ENCODE measurements at places on chromosomes 11 and 22.
A peak's percentile ranks its signal among the peaks of the same experiment; 100 is the strongest.

- no peak for DNase-seq
These were observed 251.1 kb downstream of the RAB38 start for GRCh38 chr11:87924125-87924524.

DNA sequence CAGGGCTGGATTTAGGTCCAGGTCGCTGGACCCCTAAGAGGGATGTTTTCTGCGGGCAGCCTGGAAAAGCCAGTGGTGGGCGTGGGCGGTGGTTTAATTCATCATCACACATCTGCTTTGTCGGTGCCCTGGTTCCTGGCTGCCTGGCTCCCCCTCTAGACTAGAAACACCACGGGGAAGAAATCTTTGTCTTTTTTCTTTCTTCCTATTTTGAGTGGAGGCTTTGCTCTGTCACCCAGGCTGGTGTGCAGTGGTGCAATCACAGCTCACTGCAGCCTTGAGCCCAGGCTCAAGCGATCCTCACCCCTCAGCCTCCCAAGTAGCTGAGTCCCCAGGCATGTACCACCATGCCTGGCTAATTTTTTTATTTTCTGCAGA is 86.6 kb upstream of the LINC01488 start:
- no peak for DNase-seq

DNA sequence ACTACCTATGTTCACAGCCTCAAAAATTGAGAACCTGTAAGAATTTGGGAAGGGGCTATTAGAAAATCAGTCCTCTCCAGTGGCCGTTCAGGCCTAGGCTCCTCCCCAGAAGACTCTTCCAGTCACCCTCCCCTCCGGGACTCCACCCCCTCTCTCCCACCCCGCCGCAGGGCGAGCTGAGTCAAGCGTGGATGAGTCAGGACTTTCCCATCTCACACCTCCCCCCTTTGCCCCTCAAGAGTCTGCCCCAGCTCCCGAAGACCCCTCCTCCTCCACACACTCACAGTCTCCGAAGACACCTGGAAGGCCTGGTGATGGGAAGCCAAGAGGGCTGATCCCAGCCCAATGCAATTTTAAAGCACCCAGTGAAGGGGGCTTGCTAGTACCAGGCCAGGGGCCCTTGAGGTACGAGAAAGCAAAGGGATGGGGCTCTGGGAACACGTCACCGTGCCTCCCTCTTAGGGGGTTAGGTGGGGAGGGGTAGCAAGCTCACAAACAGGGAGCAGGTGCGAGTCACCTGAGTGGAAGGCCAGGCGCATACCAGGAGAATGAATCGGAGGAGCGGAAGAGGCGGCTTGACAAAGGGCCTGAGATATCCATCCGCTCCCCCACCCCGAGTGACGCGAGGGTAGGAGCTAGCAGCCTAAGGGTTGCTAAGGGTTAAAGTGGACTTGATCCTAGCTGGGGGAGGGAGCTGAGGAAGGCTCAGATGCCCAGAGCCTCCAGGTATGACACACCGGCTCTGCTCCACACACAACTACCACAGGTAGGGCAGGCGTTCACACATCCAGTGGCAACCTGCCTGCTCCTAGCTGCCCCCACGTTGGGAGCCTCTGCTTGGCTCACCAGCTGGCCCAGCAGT is 13.6 kb downstream of the BCL9L start:
- DNase-seq = no peak

DNA sequence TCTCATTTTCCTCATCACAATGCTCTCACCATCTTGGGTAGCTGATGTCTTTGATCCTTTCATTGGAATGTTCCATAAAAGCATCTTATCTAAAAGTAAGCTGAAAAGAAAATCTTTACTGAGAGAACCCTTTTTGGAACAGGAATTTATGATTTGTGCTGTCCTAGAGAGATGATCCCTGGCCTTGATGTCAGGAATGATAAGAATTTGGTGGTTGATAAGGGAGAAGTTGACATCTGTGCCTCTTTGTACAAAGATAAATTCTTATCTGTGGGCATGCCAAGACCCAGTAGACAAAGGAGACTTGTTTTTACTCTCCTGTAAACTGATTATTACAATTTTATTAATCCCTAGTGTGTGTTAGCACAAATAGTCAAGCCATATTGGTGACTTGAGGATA is 36.9 kb downstream of the NAALAD2 start:
- DNase-seq = no peak

DNA sequence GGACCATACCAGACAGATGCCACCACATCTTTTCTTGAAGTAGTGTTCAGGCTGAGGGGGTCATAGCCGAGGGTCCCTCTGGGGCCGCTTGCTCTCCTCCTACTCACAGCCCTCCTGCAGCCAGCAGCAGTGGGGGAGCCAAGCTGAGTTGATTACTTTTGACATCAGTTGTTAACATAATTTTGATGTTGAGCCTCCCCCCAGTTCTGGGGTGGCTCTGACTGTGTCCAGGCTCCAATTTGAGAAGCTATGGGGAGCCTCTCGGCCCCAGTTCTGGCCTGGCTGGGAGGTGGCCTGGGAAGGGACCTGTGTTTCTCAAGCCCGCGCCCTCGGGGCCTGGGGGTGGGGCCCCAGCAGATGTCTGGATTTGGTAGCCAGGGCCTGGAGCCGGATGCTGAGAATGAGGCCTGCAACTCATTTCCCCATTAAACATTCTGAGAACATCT is 47.9 kb downstream of the KCNQ1OT1 start:
- no peak for DNase-seq

DNA sequence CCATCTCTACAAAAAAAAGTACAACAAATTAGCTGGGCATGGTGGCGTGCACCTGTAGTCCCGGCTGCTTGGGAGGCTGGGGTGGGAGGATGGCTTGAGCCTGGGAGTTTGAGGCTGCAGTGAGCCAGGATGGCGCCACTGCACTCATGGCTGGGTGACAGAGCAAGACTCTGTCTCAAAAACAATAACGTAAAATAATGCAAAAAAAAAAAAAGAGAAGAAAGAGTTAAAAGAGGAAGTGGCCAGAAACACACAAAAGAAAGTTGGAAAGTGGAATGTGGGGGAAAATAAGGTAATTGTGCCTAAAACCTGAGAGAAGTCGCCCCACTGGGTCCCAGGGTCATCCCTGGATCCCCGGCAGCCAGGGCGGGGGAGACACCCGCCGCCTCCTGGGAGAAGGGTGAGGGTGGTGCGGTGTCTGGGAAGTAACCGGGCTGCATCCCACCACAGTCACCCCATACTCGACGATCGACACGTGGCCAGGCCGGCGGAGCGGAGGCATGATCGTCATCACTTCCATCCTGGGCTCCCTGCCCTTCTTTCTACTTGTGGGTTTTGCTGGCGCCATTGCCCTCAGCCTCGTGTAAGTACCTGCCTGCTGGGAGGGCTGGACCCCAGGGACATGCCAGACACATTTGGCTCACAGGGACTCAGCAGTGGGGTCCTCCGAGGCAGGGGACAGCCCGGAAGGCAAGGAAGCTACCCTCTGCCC is 8.1 kb downstream of the UPK3A start:
- DNase-seq = no peak

- peak; percentile 92 for DNase-seq
These were observed 17.5 kb downstream of the MACROD1 start for GRCh38 chr11:64148226-64148916.

DNA sequence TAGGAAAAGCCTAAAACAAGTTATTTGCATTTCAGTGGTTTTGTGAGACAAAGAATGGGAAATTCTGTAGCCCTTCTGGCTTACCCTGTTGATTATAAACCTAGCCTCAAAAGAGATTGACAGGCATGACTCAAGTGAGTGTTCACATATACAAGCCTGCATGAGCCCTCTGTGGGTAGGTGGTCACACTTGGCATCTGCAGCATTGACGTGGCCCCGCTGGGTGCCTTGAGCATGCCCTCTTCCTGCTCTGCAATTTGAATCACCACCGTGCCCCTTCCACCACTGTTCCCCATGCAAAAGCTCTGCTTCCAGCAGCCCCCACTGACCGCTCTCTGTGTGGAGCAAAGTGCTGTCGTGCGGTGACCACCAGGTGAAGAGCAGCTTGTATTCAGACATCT is 21.0 kb upstream of the ADSL start:
- no peak for DNase-seq

GRCh38 chr11:70496591-70497535 is 98.5 kb downstream of the CTTN start:
- no peak for DNase-seq

GRCh38 chr11:61817471-61818202 is 834 bp upstream of the FADS1 start:
- no peak for DNase-seq

GRCh38 chr11:73559743-73560142 is 38.2 kb downstream of the FAM168A start:
- no peak for DNase-seq

GRCh38 chr22:35411102-35411501 is 11.2 kb downstream of the MCM5 start:
- DNase-seq = no peak

DNA sequence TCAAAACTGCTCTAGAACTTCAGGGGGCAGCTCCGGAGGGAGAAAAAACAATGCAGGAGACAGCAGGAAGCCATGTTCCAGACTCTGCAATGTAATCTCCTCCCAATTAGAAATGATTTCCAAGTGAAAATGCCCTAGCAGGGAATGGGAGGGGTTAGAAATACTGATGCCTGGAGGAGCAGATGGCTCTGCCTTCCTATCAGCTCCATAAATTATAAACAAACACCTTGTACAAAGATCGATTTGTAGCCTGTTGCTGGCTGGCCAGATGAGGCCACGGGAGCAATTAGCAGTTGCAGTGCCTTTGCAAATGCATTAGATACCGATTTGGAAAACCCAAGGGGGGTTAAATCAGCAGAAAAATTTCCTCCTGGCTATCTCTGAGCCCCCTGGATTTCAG is 46.6 kb upstream of the CHRM4 start:
- DNase-seq = no peak

GRCh38 chr11:8386134-8386864 is 122.6 kb upstream of the LMO1 start:
- no peak for DNase-seq

- no peak for DNase-seq
These were observed 18.3 kb downstream of the SLC5A12 start for GRCh38 chr11:26703411-26704191.

- no peak for DNase-seq
These were observed 6.5 kb downstream of the LINC01488 start for GRCh38 chr11:69487849-69488542.

- no peak for DNase-seq
These were observed 21.7 kb downstream of the SPATA19 start for GRCh38 chr11:133823614-133824013.

DNA sequence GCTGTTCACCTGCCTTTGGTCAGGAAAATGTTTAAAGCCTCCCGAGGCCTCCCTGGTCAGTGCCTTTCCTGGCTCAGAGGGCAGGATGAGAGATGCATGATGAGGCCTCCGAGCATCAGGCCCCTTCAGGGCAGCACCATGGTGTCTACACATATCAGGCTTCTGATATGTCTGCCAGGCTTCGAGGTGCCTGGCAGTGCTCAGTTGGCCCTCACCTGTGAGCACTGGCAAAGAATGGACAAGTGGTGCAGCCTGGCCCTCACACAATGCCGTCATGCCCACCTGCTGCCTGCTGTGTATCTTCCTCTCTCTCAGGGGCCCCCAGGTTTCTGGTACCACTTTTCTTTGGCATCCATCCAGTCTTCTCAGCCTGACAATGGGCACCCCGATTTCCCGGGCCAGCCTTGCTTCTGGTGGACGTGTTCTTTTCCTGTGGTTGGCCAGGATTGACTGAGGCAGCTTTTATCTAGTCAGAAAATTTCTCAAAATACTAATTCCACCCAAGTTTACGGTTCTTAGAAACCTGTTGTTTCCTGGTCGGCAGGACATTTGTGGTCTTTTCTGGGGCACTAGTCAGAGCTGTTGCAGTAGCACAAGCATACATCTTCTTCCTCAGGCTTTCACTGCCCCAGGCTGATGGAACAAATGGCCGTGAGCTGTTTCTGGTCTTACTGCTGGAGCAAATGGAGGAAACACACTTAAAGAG is 76.8 kb upstream of the SUSD2 start:
- DNase-seq = no peak

DNA sequence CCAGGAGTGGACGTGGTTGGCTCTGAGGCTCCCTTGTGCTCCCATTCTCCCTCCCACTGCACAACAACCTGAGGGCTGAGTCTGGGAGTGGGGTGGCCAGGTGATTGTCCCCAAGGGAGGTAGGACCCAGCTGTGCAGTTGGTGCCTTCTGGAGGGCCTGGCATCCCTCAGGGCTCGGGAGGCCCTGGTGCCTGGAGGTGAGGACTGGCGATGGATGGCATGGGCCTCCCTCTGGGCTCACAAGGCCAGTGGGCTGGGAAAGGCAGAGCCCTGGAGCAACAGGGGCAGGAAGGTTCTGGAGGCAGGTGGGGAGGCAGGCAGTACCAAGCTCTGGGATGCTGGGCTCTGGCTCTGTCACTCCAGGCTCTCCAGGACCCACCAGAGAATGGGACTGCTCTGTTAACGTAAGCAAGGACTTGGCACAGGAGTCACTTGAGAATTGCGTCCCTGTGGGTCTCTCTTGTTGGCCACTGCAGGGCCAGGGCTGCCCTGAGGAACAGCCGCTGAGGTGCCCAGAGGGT is 114.2 kb downstream of the KCNQ1OT1 start:
- no peak for DNase-seq

DNA sequence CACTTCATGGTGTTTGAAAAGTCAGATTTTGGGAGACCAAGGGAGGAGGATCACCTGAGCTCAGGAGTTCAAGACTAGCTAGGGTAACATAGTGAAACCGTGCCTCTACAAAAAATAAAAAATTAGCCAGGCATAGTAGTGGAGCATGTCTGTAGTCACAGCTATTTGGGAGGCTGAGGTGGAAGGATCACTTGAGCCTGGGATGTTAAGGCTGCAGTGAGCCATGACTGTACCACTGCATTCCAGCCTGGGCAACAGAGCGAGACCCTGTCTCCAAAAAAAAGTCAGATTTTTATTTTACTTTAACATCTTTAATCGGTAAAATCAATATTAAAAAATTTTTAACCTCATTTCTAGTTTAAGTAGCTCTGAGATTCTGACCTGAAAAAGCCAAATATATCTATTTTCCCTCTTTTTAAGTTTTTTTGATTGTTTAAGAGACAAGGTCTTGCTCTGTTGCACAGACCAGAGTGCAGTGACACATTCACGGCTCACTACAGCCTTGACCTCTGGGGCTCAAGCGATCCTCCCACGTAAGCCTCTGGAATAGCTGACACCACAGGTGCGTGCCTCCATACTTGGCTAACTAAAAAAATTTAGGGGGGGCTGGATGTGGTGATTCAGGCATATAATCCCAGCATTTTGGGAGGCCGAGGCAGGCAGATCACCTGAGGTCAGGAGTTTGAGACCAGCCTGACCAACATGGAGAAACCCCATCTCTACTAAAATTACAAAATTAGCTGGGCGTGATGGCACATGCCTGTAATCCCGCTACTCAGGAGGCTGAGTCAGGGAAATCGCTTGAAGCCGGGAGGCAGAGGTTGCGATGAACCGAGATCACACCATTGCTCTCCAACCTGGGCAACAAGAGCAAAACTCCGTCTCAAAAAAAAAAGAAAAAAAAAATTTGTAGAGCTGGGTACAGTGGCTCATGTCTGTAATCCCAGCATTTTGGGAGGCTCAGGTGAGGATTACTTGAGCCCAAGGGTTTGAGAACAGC is 48.4 kb downstream of the SFI1 start:
- DNase-seq = no peak
